T-helper 1 cell (primary cell): ENCODE measurements at places on chromosomes 3 and 15.

DNA sequence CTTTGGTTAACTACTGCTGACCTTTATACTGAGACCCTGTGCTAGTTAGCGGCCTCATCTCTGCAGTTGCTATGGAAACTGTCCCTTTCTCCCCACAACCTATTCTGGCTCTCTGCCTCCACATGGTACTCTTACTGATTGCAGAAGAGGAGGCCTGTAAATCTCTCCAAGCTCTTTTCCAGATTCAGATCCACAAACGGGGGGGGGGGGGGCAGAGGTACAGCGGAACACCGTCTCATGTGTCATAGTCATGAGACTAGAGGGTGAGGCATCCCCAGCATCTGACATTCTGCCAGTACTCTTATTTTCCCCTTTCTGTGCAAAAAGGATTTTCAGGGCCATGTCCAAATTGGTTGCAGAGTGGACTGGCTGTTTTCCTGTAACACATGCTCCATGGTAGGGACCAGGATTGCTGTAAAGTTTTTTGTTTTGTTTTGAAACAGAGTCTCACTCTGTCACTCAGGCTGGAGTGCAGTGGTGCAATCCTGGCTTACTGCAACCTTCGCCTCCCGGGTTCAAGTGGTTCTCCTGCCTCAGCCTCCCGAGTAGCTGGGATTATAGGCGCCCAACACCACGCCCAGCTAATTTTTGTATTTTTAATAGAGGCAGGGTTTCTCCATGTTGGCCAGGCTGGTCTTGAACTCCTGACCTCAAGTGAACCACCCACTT is 8.3 kb upstream of the MAP1A start:
- DNase-seq, result no peak

GRCh38 chr3:108089579-108089978 is 1.3 kb downstream of the CD47 start:
- no peak for DNase-seq

- DNase-seq, result no peak
These were observed 1165.2 kb downstream of the TBL1XR1 start for GRCh38 chr3:176032043-176032442.

DNA sequence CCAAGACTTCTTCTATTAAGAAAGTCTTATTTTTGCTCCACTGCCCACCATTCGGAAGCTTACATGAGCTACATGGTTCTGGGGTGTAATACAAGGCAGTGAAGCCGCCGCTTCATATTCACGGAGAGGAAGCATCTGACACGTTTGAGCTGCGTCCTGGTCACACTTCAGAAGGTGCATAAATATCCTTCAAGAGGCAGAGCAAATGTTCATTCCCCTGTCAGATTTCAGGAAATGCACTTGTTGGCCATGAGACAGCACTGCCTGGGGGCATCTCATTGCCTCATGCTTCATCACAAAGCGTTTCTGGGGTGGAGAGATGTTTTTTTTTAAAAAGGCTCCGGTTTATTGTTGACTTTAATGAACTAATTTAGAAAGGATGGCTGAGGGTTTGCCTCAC is 119.9 kb downstream of the CADPS start:
- DNase-seq, result no peak

GRCh38 chr3:136910697-136911096 is 47.1 kb upstream of the IL20RB start:
- DNase-seq, result no peak

- no peak for DNase-seq
These were observed 35.5 kb upstream of the NIT2 start for GRCh38 chr3:100299016-100299415.

GRCh38 chr15:63968700-63969099 is 77.6 kb downstream of the DAPK2 start:
- DNase-seq, result no peak

DNA sequence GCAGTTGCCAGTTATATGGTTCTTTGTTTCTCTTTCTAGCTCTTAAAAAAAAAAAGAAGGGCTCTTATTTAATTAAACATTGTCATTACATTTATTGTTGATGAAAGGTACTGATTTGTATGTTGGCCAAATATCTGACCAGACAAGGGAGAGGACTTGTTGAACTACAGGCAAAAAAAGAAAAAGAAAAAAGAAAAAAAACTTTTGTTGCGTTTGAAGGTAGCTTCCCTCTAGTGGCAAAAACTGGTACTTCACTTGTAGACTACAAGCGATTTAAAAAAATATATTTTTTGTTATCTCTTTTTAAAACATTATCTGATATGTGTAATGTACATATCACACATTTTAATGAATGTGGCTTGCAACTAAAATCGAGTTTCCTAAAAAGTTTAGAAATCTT is 280.6 kb downstream of the ROBO2 start:
- DNase-seq, result no peak

- no peak for DNase-seq
These were observed 987.0 kb downstream of the NTRK3 start for GRCh38 chr15:87269566-87269965.

DNA sequence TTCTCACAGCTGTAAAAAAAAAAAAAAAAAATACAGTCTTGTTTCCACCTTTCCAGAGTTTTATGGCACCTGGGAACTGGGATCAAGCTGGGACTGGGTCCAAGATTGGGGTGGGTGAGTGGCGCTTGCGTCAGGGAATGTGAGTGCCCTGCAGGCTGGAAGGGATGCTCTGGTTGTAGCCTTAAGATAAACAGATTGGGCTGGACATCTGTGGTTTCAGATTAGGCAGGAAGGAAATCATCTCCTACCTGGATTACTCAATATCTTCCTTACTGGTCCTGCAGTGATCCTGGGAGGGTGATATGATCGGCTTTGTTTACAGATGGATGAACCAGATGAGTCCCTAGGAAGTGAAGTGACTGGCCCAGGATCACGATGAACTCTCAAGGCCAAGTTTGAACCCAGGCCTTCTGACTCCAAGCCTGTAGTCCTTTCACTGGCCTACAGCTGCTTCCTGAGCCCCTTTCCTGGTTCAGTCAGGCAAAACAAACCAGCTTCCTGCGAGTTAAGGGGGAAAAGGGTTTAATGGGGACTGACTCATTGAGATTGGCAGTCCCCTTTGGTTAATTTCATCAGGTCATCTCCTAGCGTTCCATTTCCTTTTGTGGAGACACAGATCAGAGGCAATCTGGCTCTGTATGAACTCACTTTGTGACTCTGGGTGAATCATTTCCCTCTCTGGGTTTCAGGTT is 179.8 kb downstream of the THSD4 start:
- DNase-seq, result no peak

GRCh38 chr3:190217081-190217480 is 96.4 kb upstream of the P3H2 start:
- DNase-seq, result no peak

GRCh38 chr3:127070776-127071175 is 87.9 kb downstream of the PLXNA1 start:
- DNase-seq, result no peak

DNA sequence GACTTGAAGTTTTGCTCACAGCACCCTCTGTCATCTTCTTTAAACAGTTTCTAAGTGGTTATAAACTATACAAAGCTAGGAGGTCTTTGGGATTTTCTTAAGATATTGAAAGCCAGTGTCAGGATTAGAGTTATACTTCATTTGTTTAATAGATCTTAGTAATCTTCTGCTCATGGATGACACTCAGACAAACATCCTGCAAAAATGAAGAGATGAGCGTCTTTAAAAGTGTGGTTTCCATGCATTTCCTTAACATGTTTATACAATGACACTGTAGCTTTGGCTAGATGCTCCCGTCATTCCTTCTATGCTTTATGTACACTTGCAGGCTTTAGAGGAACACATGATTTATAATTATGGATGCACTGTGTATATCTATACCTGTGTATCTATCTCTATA is 182.2 kb downstream of the NAALADL2 start:
- DNase-seq, result no peak

- DNase-seq, result no peak
These were observed 74.8 kb upstream of the POLG start for GRCh38 chr15:89409184-89410038.

DNA sequence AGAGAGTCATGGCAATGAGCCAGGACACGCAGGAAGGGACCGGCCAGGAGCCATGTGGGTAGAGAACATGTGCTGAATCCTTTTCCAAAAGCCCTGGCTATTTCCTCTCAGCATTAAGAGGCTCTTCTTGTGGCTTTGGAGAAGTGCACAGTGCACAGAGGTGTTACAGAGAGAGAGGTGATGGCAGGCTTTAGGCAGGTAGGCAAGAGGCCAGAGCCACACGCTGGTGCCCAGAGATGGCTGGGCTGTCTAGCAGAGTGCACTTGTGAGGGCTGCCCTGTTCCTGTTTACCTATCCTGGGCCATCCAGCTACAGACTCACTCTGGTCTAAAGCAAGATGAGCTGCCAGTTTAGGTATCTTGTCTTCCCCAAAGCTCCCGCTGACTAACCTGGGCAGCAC is 402.6 kb downstream of the OCA2 start:
- DNase-seq, result no peak

GRCh38 chr15:49265911-49266310 is 95.9 kb downstream of the GALK2 start:
- DNase-seq, result no peak

GRCh38 chr3:47908744-47909143 is 105.8 kb downstream of the DHX30 start:
- DNase-seq, result no peak

- no peak for DNase-seq
These were observed 835 bp downstream of the SEMA5B start for GRCh38 chr3:123026565-123027291.

- no peak for DNase-seq
These were observed 27.0 kb downstream of the PLXNB1 start for GRCh38 chr3:48402907-48403306.

GRCh38 chr15:74431645-74432044 is 2.1 kb downstream of the SEMA7A start:
- no peak for DNase-seq

GRCh38 chr3:110628650-110629301 is 442.8 kb upstream of the NECTIN3 start:
- DNase-seq, result no peak

DNA sequence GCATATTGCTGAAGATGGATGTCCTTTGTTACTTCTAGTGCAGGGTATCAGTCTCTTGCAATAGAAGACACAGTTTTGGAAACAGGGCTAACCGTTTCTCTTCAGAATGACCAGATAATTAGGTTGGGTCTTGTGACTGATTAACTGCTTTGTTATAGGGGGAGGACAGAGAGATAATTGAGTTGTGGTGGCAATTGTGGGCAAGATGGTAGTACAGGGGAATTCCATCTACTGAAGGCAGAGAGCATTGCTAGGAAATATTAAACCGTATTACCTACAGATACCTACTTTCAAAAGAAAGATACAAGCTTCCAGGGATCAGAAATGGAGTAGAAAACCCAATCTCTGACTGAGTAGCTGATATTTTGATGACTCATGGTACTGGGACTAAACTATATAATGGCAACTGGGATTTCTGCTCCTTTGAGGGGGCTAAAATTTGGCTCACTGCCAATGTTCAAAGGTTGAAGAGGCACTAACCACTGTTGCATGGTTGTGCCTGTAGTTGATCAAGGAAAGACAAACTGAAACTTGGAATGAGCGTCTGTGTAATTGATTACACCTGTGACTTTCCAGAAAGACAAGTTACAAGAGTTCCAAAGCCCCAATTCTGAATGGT is 4.2 kb downstream of the PRR23B start:
- no peak for DNase-seq

DNA sequence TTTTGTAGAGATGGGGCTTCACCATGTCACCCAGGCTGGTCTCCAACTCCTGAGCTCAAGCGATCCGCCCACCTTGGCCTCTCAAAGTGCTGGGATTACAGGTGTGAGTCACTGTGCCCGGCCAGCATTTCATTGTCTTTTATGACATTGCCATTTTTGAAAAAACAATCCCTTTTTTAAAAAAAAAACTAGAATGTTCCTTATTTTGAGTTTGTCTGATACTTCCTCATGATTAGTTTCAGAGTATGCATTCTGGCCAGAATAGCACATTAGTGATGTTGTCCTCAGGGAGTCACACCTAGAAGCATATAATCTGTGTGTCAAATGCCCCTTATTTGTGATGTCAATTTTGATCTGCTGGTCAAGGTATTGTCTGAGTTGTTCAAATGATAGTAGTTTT is 21.2 kb upstream of the NMD3 start:
- DNase-seq, result no peak

- DNase-seq, result no peak
These were observed 10.9 kb upstream of the TMEM158 start for GRCh38 chr3:45236964-45237363.

- no peak for DNase-seq
These were observed 102.0 kb downstream of the IL12A start for GRCh38 chr3:160090653-160091052.

- DNase-seq, result no peak
These were observed 96.1 kb downstream of the KBTBD8 start for GRCh38 chr3:67094167-67094566.
